Natural killer cell treated with Interleukin-12 subunit alpha and Interleukin-12 subunit beta and Interleukin-15 and Interleukin-18, amount 100 ng/mL, for 72 hours (primary cell): ENCODE measurements at places on chromosomes 6 and 20.

DNA sequence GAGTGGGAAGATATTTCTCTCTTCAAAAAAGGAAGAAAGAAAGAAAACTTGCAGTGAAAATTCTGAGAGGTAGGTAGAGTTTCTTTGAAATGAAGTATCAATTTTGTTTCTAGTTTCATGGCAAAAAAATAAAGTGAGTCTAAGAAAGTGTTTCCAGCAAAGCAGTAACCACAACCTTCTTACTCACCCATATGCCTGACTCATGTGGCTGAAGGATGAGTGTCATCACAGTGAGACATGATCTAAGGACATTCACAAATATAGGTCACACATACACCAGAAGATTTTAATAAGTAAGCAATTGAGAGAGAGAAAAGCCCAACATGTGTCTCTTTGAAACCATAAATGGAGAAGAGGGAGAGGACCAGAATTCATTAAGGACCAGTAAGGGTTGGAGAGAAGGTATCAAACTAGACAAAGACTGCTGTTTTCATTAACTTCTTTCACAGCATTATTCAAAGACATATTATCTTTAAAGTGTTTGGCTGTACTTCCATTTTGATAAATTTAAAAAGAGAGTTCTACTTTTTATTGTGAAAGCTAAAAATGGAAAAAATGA is 169.5 kb downstream of the FRK start:
- DNase-seq = no peak

- no peak for DNase-seq
Observed at GRCh38 chr20:25125636-25126035, 43.7 kb upstream of the VSX1 start.

GRCh38 chr20:44448753-44449546 is 26.7 kb upstream of the TTPAL start:
- no peak for DNase-seq

DNA sequence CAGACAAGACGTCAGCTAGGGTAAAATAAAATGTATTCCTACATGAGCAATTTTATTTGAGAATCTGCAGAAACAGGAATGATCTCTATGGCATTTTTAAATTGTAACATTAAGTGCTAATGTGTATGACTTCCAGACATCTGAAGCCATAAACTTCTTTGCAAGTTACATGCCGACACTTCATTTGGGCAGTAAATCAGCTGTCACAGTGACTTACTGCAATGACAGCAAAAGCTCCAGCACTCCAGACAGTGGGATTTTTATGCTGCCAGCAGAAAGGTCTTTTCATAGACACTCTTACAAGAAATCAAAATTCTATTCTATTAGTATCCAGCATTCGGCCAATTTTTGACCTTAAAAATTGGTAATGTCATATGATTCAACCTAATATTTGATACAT is 156.3 kb upstream of the SNX9 start:
- DNase-seq = no peak

- no peak for DNase-seq
Observed at GRCh38 chr6:170512249-170512648, 40.9 kb downstream of the PSMB1 start.
